Right renal cortex interstitium (tissue), 3 donors: ENCODE measurements at places on chromosomes 2 and 18.

GRCh38 chr2:20957788-20958525 lies 85.9 kb downstream of the APOB start:
- no peak for DNase-seq

GRCh38 chr18:5317186-5317585 lies 21.7 kb upstream of the ZBTB14 start:
- no peak for DNase-seq

DNA sequence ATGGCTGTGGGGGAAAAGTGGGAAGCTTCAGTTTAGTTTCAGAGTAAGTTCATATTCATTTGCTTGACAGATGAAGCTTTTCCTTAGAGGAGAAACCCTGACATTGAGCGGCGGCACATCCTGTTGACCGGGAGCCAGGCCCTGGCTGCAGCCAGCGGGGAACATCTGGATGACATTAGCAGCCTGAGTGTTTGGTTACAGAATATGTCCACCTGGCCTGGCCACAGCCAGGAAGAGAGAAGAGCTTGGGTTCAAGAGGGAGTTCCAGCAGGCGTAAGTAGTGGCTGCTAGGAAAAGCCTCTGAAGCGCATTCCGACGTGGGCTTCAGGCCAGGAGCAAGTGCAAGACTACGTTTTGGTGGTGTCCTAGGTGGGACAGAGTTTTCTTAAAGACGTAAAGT lies 144.9 kb upstream of the MYCN start:
- no peak for DNase-seq

GRCh38 chr18:12423820-12424219 lies 16.1 kb downstream of the PRELID3A start:
- DNase-seq, result no peak

- DNase-seq, result no peak
These were observed 3.3 kb upstream of the ACTR3 start for GRCh38 chr2:113886479-113887008.

- DNase-seq, result no peak
These were observed 19.0 kb downstream of the VIL1 start for GRCh38 chr2:218437969-218438368.
